ENCODE measurements at places on chromosomes 2 and 18.

DNA sequence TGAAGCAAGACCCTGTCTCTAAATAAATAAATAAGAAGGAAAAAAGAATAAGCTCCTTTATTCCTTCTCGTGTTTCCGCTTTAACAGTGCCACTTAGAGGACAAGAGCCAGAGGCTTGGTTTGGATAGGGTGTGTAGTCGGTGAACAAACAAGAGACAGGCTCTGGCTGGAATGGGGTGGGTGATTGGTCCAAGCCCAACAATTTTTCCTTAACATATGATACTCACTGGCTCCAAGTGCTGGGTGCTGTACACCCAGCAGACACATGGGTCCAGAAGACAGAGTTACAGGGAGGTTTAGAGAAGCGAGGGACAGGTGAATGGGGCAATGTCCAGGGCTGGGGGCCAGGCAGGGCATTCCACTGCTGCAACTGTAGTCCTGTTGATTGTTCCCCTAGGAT lies 77.8 kb downstream of the NCAPH start:
- no peak for DNase-seq

- no peak for DNase-seq
Observed at GRCh38 chr2:174919947-174920595, 85.1 kb downstream of the CHN1 start.

- no peak for DNase-seq
Observed at GRCh38 chr2:190763901-190764514, 115.1 kb downstream of the NAB1 start.

DNA sequence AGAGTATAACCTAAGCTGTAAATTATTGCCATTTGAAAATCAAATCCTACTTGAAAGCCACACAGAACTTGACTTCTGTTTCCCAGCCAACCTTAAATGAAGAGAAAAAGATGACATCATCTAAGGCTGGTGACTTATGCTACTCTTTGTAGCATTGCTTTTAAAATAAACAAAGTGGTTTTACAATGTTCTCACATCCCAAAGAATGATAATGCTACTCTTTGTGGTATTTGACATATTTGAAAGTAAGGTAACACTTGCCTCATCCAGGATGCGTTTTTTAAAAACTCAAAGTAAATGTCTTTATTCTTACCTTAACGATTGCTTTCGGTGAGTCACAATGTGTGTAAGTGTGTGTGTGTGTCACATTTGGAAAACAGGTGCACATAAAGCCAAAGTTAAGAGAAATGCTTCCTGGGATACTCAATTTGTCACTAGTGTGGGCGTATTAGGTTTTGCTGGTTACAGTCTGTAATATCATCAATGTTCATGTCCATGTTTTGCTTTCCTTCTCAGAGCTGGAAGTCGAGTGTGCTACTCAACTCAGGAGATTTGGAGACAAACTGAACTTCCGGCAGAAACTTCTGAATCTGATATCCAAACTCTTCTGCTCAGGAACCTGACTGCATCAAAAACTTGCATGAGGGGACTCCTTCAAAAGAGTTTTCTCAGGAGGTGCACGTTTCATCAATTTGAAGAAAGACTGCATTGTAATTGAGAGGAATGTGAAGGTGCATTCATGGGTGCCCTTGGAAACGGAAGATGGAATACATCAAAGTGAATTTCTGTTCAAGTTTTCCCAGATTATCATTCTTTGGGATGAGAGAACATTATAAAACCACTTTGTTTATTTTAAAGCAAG lies 2.6 kb downstream of the PMAIP1 start:
- DNase-seq, result no peak

GRCh38 chr2:160157861-160158829 lies 41.9 kb downstream of the ITGB6 start:
- DNase-seq, result no peak

DNA sequence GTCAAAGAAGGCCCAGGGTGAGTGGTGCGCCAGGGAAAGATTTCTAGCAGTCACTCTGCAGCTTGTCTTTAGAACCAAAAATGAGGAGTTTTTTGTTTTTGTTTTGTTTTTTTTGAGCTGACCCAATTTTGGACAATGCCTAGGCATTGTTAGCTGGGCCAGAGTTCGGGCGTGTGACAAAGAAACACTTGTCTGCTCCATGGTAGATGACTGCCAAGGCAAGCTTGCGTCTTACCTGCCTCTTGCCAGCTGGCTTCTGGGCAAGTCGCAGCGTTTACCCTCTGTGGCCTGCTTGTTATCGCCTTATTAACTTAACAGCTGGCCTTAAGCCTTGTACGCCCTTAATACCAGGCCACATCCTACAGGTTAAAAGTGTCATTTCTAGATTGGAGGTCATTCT lies 114.3 kb downstream of the GALNT1 start:
- no peak for DNase-seq

DNA sequence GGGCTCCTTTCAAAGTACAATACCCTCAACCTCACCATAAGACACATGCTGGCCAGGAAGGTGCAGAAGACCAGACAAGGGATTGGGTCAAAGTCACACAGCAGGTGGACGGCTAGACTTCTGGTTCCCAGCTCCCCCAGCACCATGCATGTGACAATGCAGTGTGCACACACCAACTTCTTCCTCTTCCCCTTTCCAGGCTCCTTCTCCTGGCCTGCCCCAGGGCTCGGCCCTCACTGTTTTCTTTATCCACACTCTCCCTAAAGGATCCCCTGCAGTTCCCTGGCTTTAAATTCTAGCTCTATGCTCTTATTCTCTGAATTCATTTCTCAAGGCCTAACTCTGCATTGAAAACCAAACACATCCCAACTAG lies 82.3 kb downstream of the LOXHD1 start:
- DNase-seq, result no peak

- no peak for DNase-seq
Observed at GRCh38 chr2:204945376-204945775, 400.1 kb downstream of the PARD3B start.

DNA sequence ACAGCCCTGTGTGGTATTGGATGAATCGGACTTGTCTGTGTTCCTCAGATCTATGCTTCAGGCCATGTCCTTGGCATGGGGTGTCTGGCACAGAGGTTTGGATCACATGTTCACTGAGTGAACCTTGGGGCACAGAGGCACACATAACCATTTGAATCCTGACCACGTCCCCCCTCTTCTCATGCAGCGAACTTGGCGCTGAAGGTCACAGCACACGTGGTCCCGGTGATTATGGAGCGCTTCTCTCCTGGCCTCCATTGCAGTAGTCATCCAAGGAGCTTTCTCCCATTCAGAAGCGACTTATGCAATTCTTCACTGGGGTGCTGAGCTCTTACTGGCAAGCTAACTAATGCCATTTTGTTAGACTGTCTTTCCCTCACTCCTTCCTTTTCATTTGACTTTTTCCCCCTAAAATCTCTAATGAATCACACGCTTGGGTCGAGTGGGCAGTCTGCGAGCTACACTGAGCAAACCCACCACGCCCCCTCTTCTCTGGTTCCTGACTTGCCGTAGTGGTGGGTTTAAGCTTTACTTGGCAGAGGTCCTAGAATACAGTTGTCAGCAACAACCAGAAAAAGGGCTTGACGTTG lies 59.4 kb downstream of the KCNG2 start:
- no peak for DNase-seq

GRCh38 chr2:7749895-7750559 lies 832.8 kb downstream of the RNF144A start:
- no peak for DNase-seq

DNA sequence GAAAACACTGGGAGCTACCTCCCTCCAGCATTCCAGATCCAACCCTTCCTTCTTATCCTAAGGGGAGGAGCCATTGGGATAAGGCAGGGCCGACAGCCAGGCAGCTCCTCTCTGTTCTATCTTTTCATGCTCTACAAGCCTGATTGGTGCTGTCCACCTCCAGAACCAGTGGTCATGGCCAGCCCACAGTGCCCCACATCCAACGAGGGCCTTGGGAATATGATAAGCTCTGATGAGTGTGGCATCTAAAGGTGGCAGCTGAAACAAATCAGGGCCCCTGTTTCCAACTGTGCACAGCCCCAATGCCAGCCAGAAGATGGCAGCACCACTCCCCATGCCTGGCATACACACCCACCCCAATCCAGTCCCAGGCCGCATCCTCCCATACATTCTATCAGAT lies 329.3 kb downstream of the C1D start:
- DNase-seq, result no peak

GRCh38 chr2:162123806-162124758 lies 28.0 kb downstream of the GCG start:
- peak; percentile 33 for DNase-seq

GRCh38 chr2:202267495-202267894 lies 1.9 kb downstream of the NOP58 start:
- no peak for DNase-seq

DNA sequence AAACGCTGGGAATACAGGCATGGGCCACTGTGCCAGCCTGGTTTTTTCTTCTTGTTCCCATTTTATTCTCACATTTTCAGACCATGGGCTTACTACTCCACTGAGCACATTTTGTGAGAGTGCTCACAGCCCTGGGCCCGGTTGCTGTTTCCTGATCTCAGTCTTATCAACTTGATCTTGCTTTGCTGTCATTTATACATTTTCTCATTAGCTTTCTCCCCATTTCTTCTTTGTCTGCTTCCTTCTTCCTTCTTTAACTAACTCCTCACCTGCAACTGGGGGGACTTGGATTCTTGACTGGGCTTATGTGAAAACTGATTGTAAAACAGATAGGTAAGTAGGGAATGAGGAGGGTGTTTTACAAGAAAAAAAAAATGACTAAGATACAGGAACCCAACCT lies 117.3 kb downstream of the PLB1 start:
- DNase-seq, result no peak

DNA sequence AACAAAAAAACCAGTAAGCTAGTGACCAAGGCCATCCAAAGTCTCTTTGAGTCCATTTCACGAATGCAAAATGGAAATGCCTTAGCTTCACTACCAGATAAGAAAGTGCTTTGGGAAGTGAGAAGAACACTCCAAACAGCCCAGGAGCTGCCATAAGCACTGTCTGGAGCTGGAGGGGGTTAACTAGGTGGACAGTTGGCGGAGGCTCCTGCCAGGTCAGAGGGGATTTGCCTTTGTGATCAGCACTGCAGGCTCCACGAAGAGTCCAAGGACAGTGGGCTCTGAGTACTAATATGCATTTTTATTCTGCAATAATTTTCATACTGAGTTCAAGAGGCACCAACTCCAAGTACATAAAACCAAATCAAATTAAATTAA lies 233.3 kb upstream of the SMAD2 start:
- no peak for DNase-seq

- no peak for DNase-seq
Observed at GRCh38 chr2:218021536-218022071, 18.8 kb upstream of the TNS1 start.

- DNase-seq, result no peak
Observed at GRCh38 chr2:212406716-212407115, 131.9 kb downstream of the ERBB4 start.

- DNase-seq, result no peak
Observed at GRCh38 chr18:45355944-45356520, 259.2 kb upstream of the SLC14A2 start.

DNA sequence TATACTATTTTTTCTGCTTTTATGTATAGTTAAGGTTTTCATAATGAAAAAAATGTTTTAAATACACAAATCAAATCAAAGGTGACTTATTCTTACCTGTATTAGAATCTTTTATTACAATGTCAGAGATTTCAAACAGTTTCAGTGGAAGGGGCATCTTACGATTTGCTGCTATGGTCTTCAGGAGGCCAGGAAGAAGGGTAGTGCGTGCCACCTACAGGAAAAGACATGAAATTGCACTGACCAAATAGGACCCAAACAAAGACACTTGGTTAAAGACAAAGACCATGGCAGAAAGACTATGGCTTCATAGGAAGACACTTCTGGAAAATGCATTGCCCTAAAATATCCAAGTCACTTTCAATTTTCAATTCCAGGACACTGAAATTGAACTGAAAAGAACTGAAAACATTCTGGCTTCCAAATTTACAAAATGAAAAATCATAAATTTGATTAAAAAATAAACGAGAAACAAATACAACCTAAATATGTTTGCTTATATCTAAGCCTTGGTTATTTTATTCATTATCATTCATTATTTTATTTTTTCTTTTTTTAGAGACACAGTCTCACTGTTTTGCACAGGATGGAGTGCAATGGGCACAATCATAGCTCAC lies 42.1 kb downstream of the FARSB start:
- peak; percentile 10 for DNase-seq

DNA sequence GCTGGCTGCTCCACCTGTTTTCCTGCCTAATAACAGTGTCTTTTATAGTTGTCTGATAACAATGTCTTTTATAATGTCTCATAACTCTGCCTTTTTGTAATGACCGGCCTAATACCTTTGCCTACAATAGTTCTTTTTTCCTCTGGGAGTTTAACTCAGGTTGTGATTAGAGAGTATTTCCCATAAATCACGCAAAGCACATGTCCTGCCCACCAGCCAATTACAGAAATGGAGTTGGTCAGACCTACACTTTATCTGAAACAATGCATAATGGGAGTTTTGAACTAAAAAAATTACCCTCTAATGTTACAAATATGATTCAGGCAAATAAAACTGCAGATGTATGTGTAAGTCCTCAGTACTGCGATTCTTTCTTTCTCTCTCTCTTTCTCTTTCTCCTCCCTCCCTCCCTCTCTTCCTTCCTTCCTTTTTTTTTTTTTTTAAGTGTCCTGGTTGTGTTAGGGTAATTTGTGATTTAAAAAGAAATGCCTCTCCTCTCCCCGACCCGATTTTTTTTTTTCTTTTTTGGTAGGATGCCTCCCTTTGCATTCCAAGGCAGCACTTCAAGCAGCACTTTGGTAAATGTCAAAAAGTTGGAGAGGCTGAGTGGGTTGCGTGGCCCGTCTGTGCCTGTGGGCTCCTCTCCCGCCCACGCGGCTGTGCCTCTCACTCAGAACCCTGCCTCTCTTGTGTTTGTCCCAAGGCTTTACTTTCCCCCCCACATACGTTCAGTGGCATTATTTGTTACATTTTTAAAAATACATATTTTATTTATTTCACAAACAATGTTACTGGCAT lies 147.3 kb downstream of the AGAP1 start:
- no peak for DNase-seq

DNA sequence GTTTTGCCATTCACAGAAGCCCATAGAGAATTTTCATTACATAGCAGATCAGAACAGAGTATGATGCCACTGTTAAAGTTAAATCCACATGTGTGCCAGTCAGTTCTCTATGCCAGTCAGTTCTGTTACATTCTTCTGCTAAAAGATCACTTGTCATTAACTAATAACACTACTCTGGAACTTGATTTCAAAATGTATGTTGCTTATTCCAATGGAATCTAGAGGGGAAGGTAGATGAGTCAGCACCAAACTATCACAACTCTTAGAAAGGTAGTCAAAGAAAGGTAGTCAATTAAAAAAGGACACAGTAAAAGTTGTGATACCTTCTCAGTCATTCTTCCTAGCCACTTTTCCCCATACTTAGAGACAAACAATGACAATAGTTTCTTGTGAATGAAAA lies 1214.4 kb downstream of the LRP1B start:
- no peak for DNase-seq

DNA sequence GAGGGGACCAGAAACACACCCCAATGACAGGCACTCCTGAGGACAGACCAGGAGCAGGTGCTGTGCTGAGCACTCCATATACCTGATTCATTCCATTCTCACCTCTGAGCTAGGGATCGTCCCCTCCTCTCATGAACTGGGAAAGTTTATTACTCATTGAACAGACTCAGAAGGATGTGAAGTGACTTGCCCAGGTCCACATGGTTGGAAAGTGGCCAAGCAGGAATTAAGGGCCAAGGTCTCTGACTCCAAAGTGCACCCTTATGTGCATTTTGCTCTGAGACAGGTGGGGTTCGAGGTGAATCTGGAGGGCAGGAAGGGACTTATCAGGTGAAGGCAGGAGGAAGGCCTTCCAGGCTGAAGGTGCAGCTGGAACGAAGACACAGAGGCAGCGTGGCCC lies 25.1 kb upstream of the PLB1 start:
- DNase-seq, result no peak
